ENCODE measurements at places on chromosomes 13 and 19. TPM values are rescaled to one million over a fixed set of nuclear protein-coding genes. Genes with fewer than 3 reads are reported as not detected.

Gene PTGER1
- total RNA-seq, result not detected

Gene CAPN12
- 1.3 TPM for total RNA-seq

Gene BRME1
- not detected for total RNA-seq

Gene AKT2
- total RNA-seq, result 84.7 TPM

Gene PALM
- 59.6 TPM for total RNA-seq

Gene C19orf25
- 17.6 TPM for total RNA-seq

Gene RYR1
- total RNA-seq, result 3.5 TPM

Gene TICAM1
- 8.5 TPM for total RNA-seq

Gene KLK7
- 61.7 TPM for total RNA-seq

Gene RASL11A
- total RNA-seq, result 42.5 TPM

Gene MATK
- total RNA-seq, result 3.8 TPM

Gene ANGPTL8
- 1.8 TPM for total RNA-seq

Gene PSG6
- not detected for total RNA-seq

Gene CXCL17
- not detected for total RNA-seq

Gene FPR3
- 10.2 TPM for total RNA-seq

Gene PSG1
- total RNA-seq, result not detected

Measured in omental fat pad (tissue), 4 donors.